ENCODE measurements at places on chromosomes 4 and X. TPM values are rescaled to one million over a fixed set of nuclear protein-coding genes. Genes with fewer than 3 reads are reported as not detected.

WNK3 gene
- total RNA-seq, result 0.25 TPM

CWH43 gene
- total RNA-seq, result not detected

MMGT1 gene
- total RNA-seq, result 17.1 TPM

TMEM156 gene
- total RNA-seq, result 10.2 TPM

GPRASP3 gene
- 1.7 TPM for total RNA-seq

LDB2 gene
- not detected for total RNA-seq

SORBS2 gene
- total RNA-seq, result not detected

HTR2C gene
- not detected for total RNA-seq

FGFBP2 gene
- not detected for total RNA-seq

DNA sequence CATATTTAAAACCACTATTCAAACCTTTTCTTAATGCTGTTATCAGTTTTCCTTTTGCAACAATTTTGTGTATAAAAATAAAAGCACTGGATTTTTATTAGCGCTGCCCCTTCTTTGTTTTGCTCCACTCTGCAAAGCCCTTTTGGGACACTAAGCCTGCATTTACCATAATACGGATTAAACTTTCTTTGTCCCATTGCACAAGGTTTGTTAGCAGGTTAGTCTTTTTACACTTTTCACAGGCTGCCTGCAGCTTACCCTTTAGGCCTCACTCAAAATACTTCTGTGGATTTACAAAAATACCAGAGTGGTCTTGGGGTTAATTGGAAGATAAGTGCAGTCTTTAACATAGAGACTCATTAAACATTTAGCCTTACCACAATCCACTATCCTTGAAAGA lies 35.7 kb upstream of the MAB21L2 start:
- no peak for DNase-seq

DNA sequence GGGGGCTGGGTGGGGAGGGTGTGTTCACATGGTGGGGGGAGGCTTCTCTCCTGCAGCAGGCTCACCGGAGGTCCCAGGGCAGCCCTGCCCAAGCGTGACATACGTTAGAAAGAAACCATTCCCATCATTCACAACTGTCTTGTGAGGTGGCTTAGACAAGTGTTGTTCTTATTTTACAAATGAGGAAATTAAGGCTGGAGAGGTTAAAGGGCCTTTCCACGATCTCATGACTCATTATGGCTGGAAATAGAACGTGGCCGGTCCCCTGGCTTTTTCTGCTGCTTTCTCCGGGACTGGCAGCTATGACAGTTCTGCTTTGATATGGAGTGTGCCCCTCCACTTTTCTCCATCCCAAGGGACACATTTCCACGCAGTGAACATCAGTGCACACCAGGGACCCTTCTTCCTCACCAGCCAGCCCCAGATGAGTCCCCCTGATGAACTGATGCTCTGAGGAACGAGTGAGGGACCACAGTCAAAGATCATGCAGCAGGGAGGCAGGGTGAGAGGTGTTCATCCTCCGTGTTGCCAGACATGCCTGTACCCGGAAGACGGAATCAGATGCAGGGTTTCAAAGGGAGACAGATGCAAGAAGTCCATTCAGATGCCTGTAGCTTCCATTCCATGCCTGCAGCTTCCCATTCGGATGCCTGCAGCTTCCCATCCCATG lies 64.0 kb upstream of the ACSL1 start:
- DNase-seq, result no peak

- no peak for DNase-seq
These were observed 30.4 kb downstream of the FAT1 start for GRCh38 chr4:186693159-186693815.

GRCh38 chrX:14351611-14352303 lies 177.6 kb upstream of the GLRA2 start:
- no peak for DNase-seq

DNA sequence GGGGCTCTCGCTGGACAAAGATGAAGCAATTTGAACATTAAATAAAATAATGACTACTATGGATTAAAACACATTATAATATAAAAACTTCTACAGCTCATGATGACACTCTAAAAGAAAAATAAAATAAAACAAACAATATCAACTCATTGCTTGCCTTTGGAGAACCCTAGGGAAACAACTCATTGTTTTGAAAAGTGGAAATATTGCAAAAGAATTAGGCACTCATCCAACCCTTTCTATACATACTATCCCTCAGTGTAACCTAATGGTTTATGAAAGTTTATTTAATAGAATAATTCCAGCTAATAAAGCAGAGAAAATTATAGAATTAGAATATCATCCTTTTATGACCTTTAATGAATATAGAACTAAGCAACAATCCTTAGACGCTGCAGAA lies 718 bp downstream of the RAB40A start:
- no peak for DNase-seq

DNA sequence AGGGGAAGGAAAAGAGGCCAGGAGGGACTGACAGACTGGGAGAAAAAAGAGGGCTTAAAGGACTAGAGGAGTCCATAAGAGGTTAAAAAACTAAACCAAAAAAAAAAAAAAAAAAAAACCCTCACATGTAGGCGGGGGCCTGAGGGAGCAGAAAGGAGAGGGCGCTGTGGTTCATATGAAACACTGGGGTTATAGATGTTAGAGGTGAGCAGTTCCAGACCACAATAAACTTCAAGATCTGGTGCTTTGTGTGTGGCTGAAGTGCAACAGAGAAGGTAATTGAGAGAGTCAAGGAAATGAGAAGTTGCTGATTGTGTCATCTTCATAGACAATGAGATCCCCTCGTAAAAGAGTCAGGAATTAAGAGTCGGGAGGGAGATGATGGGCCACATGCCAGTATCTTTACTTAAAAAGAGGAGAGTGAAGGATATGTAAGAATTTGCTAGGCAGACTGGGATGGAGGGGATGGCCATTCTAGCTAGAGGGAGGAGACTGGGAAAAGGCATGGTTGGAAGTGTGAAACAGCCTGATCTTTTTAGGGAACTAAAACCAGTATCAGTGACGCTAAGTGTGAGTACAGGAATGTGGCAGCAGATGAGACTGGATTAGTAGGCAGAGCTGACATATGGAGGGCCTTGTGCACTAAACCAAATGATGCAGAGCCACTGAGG lies 18.4 kb upstream of the OGT start:
- peak; percentile 55 for DNase-seq

- no peak for DNase-seq
These were observed 23.2 kb upstream of the ANXA3 start for GRCh38 chr4:78528327-78528726.

GRCh38 chr4:74444891-74445642 lies at the start of gene AREG:
Gene AREG, plus strand, starts transcription at chr4:74445136. Its CDS starts 210 bp downstream, at chr4:74445346.
- peak; percentile 91 for DNase-seq

- no peak for DNase-seq
These were observed 197.7 kb downstream of the SPATA18 start for GRCh38 chr4:52248820-52249219.

- no peak for DNase-seq
These were observed 161.2 kb downstream of the EFNB1 start for GRCh38 chrX:68989865-68990606.

GRCh38 chr4:136036744-136037143 lies 1495.5 kb downstream of the PCDH18 start:
- DNase-seq, result no peak

GRCh38 chrX:13013363-13014110 lies 30.9 kb downstream of the FAM9C start:
- peak; percentile 47 for DNase-seq

DNA sequence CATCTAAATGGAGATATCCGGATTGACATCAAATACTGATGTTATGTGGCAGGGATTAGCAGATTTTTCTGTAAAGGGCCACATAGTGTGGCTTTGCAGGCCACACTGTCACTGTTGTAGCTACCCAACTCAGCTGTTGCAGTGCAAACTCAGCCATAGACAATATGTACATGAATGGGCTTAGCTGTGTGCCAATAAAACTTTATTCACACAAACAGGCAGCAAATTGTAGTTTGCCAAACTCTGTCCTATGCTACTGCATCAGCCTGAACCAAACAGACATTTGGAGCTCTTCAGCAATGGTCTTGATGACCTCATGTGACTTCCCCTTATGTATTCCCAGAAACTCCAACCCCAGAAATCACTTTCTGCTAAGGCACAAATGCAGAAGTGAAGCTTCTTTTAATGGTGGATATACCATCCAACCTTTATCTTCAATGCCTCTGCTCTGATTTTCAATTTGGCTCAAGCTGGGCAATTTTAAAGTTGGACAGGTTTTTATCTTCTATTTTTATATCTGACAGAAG lies 18.4 kb upstream of the TRPC5OS start:
- no peak for DNase-seq

DNA sequence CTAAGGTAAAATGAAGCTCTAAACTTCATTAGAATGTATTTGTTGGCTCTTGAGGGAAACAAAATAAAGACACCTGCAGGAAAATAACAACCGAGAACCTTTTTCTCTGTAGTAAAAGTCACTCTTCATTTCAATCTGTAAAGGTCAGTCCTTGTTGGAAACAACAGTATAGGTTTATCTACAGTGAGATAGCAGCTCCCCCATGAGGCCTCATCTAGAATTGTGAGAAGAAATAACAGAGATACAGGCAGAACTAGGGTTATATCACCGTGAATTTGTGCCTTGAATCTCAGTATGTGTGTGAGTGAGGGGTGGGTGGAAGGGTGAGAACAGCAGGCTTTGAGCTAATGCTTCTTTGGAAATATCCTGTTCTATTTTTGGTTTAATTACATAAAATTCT lies 107.8 kb upstream of the FMR1 start:
- peak; percentile 4 for DNase-seq

DNA sequence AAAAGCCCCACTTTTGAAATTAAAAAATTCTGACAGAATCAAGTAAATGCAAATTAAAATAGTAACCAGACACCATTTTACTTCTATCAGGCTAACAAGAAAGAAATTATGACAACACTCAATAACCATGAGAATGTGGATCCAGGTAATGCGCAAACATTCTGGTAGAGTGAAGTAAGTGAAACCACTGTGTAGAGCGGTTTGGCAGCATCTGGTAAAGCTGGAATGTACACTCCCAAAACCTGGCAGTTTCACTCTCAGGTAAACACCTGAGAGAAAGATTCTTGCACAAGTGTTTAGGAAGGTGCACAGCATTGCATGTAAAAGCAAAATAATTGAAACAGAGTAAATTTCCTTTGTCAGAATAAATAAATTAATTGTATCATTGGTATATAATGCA lies 81.8 kb downstream of the TRIML1 start:
- DNase-seq, result no peak

DNA sequence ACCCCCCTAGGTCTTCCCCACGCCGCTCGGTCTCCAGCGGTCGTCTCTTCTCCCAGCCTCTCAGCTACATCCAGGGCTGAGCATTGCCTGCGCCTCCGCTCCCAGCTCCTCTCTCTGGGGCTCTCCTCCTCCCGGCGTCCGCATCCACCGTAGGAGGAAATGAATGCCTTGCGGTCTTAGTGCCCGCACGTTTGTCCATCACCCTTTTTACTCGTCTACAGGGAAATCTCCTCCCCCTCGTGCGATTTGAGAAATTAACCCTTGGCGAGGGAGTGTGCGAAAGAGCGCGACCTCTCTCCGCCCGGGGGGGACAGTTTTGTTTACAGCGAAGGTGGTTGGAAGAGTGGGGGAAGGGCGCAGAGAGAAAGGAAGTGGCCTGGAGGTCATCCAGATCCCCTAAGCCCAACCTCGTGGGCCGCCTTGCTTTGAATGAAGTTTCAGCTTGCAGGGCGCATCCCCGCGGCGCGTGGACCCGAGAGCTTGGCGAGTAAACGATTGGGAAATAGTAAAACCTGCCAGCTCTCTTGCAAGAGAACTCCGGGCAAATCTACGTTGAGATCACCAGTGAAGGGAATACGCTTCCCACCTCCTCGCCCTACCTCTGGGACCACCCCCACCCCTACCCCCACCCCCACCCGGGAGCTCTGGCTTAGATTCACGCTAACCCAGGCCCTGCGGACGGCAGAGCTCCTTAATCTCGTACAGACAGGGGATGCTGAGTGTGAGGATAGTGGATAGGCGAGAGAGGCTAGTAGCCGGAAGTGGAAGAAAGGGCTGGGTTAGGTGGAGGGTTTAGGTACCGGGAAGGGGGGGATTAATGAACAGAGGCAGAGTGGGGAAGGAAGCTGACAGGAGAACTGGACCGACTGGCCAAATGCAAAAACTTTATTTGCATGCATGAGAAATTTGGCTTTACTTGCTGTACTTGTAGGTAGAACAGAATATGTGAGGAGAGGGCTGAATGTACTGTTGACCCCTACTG lies at the start of gene ELOVL6:
ELOVL6 (minus strand) TSS at position 181 of the 982 bp plus-strand sequence. CDS start 280 bp downstream, outside the sequence.
- DNase-seq, result peak; percentile 62

GRCh38 chr4:87278335-87278794 lies 44.3 kb downstream of the HSD17B13 start:
- no peak for DNase-seq

- DNase-seq, result no peak
These were observed 43.0 kb downstream of the BCOR start for GRCh38 chrX:40054793-40055192.

DNA sequence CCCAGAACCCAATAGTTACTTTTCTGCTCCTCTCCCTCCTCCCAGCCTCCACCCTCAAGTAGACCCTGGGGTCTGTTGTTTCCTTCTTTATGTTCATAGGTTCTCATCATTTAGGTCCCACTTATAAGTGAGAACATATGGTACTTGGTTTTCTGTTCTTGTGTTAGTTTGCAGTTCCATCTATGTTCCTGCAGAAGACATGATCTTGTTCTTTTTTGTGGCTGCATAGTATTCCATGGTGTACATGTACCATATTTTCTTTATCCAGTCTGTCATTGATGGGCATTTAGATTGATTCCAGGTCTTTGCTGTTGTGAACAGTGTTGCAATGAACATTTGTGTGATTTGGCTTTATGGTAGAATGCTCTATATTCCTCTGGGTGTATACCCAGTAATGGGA lies 47.8 kb upstream of the LEF1 start:
- DNase-seq, result no peak

DNA sequence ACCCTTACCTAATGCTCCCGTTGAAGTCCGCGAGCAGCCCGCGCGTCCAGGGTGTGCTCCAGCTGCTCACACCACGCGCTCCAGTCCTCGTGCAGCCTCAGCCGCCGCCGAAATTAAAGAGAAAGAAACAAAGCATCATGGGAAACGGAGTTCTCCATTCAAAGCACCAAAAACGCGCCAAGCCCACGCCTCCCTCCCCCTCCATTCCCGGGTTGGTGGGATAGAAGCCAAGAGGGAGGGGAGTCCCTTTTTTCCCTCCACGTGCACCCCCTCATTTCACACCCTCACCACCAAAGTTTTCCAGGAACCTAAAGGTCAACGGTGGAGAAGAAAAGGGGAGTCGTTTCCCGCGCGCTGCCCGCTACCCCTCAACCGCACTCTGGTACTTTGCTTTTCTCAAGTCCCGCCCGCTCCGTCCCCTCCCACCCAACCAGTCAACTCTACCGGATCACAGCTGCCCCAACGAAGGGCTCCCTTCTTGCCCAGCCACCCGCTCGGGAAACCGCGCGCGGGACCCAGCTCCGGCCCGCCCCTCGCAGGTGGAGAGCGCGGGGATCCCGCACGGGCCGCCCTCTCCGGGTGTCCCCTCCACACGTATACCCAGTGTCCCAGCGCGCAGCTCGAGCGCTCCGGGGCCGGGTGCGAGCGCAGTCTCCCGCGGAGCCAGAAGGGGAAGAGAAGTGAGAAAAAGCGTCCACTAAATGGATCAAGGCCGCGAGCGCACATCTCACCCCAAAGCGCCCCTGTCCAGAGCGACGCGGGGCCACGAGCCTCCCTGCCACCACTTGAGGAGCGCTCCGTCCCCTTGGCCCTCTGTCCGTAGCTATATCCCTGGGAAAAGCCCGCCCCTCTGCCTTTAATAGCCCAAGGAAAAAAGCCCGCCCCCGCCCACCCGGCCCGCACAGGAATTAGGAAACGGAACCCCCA lies 65.1 kb upstream of the CCDC160 start:
- peak; percentile 53 for DNase-seq
